ENCODE measurements at places on chromosomes 13 and 19.

DNA sequence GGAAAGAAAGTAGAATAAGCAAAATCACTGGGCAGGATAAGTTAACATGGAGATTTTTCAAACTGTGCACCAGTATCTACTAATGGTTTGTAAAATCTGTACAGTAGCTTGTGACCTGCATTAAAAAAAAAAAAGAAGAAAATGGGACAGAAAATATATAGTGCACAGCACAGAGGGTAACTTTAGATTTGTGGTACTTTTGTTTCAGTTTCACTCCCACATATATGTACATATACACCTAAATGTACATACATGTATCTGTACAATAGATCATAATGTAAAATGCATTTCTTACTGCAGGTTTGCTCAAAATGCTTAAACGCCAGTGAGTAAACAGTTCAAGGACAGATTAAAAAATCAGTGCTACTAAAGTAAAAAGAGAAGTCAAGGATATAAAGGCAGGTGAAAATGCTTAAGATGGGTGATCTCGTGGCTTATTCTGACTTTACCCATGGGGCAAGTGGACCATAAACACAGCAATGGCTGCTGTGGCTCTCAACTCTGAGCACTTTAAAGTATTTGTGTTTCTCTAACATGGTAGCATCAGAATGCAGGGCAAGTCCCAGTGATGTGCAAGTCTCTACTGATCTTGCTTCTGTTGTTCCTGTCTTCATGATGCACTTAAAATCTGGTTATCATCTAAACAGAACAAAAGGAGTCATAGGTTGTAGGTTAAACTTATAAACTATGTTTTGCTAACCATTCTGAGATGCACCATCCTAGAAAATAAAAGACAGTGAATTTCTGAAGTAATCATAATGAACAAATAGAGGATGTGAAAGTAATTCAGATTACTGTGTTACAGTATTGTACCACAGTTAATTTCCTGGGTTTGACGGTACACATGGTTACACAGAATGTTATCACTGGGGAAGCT, 112.3 kb downstream of the MIPEP start:
- DNase-seq, result peak; percentile 36

GRCh38 chr13:33034882-33035520, 18.8 kb downstream of the KL start:
- DNase-seq, result no peak

- DNase-seq, result no peak
These were observed 636.2 kb downstream of the TBC1D4 start for GRCh38 chr13:74845806-74846205.

GRCh38 chr19:41407271-41407670, 9.7 kb downstream of the BCKDHA start:
- DNase-seq, result no peak

DNA sequence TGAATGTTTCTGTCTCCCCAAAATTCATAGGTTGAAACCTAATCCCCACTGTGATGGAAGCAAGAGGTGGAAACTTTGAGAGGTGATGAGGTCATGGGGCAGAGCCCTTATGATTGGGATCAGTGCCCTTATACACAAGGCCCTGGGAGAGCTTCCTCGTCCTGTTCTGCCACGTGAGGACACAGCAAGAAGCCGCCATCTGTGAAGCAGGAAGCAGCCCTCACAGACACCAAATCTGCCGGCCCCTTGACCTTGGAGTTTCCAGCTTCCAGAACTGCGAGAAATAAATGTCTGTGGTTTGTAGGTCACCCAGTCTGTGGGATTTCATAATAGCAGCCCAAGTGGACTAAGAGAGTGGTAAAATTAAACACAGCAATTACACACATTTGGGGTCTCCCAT, 737.4 kb downstream of the UQCRFS1 start:
- no peak for DNase-seq

- DNase-seq, result peak; percentile 97
These were observed 17.3 kb downstream of the PLD3 start for GRCh38 chr19:40365613-40366401.

- DNase-seq, result no peak
These were observed 471.4 kb downstream of the LIG4 start for GRCh38 chr13:107743983-107744382.

- DNase-seq, result no peak
These were observed 66.1 kb downstream of the TNFRSF19 start for GRCh38 chr13:23636360-23636759.

GRCh38 chr19:38675611-38676010, 28.2 kb downstream of the ACTN4 start:
- DNase-seq, result no peak

DNA sequence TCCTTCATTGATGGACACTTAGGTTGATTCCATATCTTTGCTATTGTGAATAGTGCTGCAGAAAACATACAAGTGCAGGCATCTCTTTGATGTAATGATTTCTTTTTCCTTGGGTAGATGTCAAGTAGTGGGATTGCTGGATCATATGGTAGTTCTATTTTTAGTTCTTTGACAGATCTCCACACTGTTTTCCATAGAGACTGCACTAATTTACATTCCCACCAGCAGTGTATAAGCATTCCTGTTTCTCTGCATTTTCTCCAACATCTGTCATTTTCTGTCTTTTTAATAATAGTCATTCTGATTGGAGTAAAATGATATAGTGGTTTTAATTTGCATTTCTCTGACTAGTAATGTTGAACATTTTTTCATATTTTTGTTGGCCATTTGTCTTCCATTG, 116.7 kb downstream of the LMO7 start:
- DNase-seq, result no peak

DNA sequence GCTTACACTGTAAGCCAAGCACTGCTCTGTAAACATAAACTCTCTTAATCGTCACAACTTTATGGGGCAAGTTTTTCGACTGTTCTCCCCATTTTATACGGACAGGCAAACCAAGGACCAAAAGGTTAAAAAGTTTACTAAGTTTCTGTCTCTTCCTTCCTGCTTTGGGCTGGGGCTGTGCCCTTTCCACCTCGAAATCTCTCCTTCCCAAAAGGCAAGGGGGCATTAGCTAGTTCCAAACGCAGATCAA, 2.2 kb downstream of the JUND start:
- DNase-seq, result no peak

GRCh38 chr19:11494634-11495285, 10.9 kb downstream of the ZNF653 start:
- DNase-seq, result no peak

- DNase-seq, result no peak
These were observed 505.3 kb downstream of the COG6 start for GRCh38 chr13:40160618-40161350.

- DNase-seq, result no peak
These were observed 1.3 kb downstream of the ZNF607 start for GRCh38 chr19:37718304-37718703.

DNA sequence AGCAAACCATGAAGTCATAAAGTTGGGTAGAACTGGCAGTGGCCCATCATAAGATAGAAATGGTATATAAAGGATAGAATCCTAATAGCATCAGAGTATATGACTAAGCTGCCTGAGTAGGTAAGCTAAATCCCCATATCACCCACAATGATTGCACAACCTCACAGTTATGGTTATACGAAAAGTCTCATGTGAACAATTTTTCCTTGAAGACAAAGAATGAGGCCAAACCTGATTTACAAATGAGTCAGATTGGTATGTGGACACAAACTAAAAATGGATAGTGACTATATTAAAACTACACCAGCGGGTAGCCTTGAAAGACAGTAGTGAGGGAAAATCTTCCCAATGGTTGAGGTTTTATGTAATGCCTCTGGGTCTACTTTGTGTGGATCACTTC, 40.9 kb upstream of the UFM1 start:
- no peak for DNase-seq

DNA sequence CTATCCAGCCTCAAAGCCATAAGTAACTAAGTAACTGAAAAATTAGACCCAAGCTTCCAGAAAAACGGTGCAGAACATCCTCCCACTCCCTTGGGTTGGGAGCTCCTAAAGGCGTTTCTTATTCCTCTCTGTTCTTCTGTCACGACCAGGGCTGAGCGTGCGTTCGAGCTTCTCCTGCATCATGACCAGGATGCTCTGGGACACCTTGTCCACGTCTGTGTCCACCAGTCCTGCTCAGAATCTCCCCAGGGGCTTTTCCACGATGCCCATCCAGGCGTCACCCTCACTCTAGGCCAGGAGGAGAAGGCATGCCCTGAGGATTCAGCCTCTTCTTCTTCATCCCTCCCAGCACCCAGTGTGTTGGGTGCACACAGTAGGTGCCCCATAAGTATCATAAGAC, 37.8 kb upstream of the GAS6 start:
- DNase-seq, result no peak

- no peak for DNase-seq
These were observed 106.6 kb downstream of the RGCC start for GRCh38 chr13:41563984-41564365.

- DNase-seq, result no peak
These were observed 100.2 kb upstream of the SIAH3 start for GRCh38 chr13:45951724-45952123.

DNA sequence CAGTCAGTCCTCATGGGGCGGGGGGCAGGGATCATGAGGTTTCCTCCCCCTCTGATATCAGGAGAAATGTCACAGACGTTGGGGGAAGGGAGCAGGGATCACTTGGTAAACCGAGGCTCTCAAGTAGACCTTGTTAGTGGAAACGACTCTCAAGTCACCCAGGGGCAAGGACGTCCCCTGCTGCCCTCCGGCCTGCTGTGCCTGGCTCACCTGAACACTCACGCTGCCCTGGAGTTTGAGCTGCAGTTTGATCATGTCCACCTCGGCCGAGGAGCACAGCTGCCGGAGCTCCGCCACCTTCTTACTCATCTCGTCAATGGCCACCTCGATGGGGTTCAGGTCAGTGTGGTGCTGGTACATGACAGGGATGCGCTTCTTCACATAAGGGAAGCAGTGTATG, 47.6 kb upstream of the SLC15A1 start:
- DNase-seq, result no peak

DNA sequence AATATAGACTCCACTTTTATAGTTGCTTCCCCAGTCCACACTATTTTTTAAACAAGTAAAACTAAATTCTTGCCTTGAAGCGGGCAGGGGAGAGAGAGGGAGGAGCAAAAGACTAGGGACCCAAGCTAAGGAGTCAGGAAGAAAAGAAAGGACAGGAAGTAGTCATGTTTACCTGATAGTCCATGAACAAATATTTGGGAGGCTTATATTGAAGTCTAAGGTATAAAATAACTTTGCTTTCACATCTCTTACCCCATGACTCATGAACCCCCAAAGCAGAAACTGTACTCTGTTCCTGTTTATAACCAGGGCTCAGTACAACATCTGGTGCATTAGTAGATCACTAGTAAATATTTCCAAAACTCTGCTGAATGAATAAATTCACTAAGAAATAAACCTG, 67.3 kb downstream of the ZAR1L start:
- DNase-seq, result no peak

DNA sequence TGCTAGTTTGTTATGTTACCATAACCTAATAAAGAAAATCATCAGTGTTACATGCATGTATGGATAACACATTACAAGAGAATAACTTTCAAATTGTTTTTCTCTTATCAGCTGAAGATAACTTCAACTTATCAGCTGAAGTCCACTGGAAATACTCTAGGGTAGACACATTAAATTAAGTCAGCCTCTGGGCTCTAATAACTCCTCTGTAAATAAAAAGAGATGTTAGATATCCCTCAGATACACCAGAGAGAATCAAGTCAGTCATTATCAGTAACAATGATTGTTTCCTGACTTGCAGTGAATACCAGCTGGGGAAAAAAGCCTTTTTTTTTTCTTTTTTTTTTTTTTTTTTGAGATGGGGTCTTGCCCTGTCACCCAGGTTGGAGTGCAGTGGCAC, 1.6 kb upstream of the KBTBD7 start:
- no peak for DNase-seq

- no peak for DNase-seq
These were observed 72.9 kb upstream of the TDRD3 start for GRCh38 chr13:60324131-60324530.

DNA sequence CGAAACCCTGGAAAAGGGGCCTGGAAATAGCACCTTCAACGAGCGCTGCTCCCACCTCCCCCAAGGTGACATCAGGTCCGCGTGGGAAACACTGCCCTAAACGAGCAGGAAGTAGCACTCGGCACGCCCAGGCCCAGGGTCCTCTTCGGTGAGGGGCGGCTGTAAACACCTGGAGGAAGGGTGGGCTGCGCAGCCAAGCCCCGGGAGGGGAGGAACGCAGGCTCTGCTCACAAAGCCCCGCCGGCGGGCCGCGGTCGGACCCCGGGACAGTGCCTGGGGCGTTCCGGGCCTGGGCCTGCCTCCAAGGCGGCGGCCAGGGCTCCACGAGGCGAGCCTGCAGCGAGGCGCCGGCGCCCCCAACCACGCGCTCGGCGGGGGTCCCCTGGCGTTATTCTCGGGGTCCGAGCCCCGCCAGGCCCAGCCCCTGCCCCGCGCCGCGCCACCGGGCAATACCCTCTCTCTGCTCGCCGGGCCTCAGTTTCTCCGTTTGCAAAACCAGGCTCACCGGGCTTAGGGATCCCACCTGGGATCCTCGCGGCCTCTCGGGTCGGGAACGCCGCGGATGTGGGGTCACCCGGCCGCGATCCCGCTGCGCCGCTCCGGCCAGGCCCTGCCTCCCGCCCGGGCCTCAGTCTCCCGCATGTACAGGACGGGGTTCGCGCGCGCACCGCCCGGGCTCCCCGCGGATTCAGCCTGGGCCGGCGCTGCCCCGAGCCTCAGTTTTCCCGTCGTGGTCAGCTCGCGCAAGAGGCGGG, 630 bp downstream of the RNF126 start:
- DNase-seq, result peak; percentile 87

GRCh38 chr13:113798200-113798811, 39.3 kb downstream of the TMEM255B start:
- DNase-seq, result no peak

DNA sequence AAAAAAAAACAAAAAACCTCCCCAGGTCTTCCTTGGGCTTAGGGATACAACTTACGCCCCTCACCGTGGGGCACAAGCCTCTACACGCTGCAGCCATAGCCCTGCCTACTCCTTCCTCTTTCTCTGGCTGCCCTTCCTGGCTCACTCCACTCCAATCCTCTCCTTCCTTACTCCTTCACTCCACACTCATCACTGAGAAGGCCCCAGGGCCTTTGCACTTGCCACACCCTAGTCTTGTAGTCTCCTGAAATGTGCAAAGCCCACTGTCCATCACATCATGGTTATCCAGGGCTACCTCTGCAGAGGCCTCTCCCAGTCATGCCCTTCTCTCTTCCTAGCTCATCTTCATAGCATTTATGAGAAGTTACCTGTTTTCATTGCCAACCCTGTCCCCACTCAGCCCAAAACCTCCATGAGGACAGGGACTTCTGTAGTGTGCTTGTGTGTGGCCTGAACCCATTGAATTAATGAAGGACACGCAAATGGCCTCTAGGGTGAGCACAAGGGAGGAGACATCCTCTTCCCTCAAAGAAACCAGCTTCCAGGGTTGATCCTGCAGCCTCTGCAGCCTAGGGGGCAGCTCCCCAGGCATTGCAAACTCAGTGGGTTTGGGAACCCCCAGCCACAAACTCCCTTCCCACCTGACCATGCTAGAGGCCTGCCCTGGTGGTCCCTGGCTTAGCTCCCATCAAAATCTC, 7.9 kb upstream of the HSH2D start:
- DNase-seq, result no peak

GRCh38 chr13:73177916-73178565, 119.2 kb downstream of the KLF5 start:
- DNase-seq, result no peak

Data from GM13977 (cell line).